ENCODE measurements at places on chromosomes 3 and 15.

- DNase-seq, result no peak
Measured at GRCh38 chr15:27123291-27123690, 152.3 kb downstream of the GABRG3 start.

DNA sequence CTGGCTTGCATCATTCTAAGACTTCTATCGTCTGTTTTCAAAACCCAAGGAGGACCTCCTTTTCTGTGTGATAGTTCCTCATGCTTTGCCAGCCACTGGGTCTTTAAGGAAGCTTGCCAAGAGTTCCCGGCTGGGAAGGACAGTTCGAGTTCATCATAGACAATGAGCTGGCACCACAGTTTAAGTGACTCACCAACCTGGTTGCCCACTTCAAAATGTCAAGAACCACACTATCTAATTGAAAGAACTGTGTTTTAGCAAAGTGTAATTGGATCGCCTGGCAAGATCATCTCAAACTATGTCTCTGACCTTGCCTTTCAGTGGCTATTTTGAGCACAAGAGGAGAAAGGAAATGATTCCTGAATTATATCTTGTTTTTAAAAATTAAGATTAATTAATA, 27.9 kb downstream of the SOX2 start:
- DNase-seq, result peak; percentile 79

- no peak for DNase-seq
Measured at GRCh38 chr3:190322604-190323245, 479 bp upstream of the CLDN1 start.

GRCh38 chr3:159668990-159669476, 319.6 kb upstream of the IL12A start:
- no peak for DNase-seq

DNA sequence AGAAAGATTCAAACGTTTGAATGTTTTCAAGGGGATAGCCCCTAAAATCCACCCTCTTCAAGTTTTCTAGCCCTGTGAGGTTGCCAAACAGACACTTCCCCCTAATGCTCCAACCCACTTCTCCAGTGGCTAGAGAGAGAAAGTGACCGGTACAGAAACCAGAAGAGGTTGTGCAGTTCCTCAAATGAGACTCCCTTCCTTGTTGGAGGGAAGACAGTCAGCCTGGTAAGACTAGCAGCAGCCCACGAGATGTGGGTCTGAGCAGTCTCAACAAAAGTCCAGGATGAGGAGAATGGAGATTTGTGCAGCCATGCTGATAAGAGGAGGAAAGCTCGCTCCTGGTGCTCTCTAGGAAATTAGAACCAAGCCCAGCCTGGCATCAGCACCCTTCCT, 222.8 kb upstream of the TPRG1 start:
- no peak for DNase-seq

- DNase-seq, result no peak
Measured at GRCh38 chr3:38617137-38617536, 32.4 kb downstream of the SCN5A start.

DNA sequence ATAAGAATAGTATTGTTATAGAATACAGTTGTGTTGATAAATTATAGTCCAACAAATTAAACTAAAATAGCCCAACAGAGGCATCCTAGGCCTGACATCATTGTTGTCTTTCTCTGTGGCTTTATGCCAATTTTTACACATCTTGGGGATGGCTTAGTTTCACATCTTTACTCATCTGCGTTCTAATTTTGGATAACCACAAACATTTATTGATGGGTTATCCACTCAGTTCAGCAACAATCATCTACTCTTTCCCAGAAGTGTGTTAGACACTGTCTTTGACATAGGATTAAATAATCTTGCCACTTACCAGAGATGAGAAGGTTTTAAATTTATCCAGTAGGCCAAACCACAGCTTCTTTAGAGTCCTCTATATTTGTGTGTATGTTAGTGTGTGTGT, 120.8 kb upstream of the PHLDB2 start:
- DNase-seq, result no peak

GRCh38 chr15:23529891-23530290, 35.6 kb upstream of the MKRN3 start:
- no peak for DNase-seq

- no peak for DNase-seq
Measured at GRCh38 chr3:27628026-27628750, 93.9 kb downstream of the EOMES start.

- DNase-seq, result no peak
Measured at GRCh38 chr15:43852607-43853006, 25.8 kb downstream of the WDR76 start.

DNA sequence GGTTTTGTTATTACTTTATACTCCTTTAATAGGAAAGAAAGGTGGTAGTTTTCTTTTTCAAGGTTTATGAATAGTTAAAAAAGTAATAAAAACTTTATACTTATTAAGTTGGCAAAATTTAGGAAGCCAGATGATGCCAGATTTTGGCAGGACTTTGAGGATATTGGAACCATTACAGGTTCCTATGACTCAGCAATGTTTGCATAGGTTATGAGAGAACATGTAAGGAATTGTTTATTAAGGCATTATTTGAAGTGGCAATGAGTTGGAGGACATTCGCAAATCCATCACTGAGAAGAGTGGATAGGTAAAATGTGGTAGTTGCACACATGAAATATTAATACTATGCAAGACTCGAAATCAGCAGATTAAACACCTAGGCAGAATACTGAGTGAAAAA, 29.9 kb downstream of the CDAN1 start:
- DNase-seq, result peak; percentile 0

- no peak for DNase-seq
Measured at GRCh38 chr3:143974271-143975238, 2.9 kb downstream of the DIPK2A start.

DNA sequence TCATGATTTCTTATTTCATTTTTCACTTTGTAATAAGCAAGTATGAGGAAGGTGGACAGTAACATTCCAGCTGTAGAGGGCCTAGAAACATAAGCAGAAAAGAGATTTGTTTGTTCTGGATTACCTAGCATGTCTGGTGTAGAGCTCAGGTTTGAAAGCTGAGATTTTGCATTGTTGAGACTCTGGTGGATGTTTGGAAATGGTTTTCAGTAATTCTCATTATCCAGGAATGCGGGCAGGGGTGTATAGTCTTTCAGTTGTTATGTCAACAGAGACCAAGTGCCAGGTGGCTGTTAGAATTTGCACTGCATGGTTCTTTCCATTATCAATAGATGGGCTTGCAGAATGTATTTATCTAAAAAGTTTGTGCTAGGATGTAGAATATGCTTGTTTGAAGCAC, 10.9 kb downstream of the GPD1L start:
- DNase-seq, result peak; percentile 82

- no peak for DNase-seq
Measured at GRCh38 chr3:128679338-128679737, 28.7 kb upstream of the RPN1 start.

DNA sequence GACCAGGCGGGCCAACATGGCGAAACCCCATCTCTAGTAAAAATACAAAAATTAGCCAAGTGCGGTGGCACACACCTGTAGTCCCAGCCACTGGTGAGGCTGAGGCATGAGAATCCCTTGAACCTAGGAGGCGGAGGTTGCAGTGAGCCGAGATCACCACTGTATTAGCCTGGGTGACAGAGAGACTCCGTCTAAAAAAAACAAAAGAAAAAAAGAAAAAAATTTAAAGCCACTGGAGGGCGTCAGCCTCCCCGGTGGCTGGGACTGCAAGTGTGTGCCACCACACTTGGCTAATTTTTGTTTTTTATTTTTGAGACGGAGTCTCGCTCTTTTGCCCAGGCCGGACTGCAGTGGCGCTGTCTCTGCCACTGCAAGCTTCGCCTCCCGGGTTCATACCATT, 7.9 kb downstream of the RTF1 start:
- DNase-seq, result no peak

GRCh38 chr3:65995030-65995429, 43.7 kb downstream of the MAGI1 start:
- no peak for DNase-seq

- DNase-seq, result no peak
Measured at GRCh38 chr15:97189162-97189780, 771.2 kb upstream of the ARRDC4 start.

GRCh38 chr15:73295630-73296286, 73.0 kb downstream of the HCN4 start:
- no peak for DNase-seq

GRCh38 chr3:42027571-42027970, 63.6 kb upstream of the TRAK1 start:
- no peak for DNase-seq

DNA sequence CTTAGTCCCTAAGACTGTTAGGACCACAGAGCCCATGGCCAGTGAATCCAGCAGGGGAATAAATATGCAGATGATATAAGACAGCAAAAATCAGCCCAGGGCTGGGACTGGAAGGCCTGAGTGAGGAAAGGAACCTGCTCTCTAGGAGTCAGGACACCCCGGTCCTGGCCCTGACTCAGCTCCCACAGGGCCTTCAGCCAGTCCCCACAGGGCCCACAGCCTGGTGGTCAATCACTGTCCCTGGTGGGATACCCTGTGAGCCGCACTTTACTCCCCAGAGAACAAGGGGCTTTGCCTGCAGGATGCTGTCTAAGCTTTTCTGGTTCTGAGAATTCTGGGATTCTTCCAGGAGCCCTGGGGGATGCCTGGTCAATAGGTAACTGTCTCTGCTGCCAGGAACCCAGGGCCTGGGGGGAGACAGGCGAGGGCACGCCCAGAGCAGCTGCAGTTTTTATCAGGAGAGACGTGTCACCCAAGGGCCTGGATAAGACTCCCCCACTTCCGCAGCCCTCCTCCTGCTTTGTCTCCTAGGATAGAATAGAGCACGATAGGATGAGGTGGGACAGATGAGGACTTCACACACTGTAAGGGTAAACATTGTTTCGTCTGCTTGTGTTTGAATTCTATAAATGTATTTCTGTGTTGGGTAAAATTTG, 49.5 kb upstream of the MCF2L2 start:
- no peak for DNase-seq

- DNase-seq, result no peak
Measured at GRCh38 chr15:56281145-56281544, 37.5 kb upstream of the RFX7 start.

DNA sequence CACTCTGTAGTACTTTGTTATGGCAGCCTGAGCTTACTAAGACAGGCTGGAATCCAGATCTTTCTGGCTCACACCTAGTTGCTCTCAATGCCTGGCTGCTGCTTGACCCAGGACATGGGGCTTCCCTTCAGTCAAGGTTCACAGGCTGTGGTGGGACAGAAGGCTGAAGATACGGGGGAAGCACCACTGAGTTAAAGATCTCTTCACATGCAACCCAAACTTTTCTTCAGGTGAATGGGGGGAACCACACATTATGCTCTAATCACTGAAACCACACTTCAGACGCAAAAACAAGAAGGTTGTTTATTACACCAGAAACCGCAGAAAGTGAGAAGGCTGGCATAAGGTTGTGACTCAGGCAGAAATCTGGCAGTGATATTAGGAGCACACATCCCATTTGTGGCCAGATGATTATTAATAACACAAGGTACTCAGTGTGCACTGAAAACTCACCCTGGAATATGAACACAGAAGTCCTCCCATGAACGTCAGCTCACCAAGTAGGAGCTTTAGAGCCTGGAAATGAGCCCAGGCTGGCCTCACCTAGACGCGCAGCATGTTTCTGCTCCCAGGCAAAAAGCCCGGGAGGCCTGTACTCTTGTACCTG, 230.5 kb upstream of the CHRNA7 start:
- DNase-seq, result no peak

- DNase-seq, result no peak
Measured at GRCh38 chr15:48242015-48242414, 35.9 kb downstream of the SLC12A1 start.

DNA sequence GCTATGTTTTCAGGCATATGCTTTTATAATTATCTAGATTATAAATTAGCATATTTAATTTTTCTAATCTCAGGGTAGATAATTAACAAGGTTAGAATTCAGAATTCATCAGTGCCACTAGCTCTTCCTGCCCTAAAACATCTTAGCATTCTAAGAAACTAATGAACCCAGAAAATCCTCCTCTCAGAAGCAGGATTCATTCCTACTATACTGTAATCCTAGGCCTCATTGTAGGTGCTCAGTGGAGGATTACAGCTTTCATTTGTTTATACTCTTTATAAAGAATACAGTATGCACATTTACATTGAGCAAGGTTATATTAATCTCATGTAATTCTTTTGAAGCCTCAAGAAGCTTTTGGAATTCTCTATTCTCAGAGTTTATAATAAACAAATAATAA, 20.9 kb downstream of the ACAD11 start:
- DNase-seq, result no peak

GRCh38 chr15:64524778-64525177, 64.4 kb downstream of the ZNF609 start:
- DNase-seq, result no peak

- DNase-seq, result no peak
Measured at GRCh38 chr3:32934150-32934742, 17.2 kb upstream of the CCR4 start.

- DNase-seq, result no peak
Measured at GRCh38 chr3:79167651-79168416, 600.0 kb downstream of the ROBO1 start.

DNA sequence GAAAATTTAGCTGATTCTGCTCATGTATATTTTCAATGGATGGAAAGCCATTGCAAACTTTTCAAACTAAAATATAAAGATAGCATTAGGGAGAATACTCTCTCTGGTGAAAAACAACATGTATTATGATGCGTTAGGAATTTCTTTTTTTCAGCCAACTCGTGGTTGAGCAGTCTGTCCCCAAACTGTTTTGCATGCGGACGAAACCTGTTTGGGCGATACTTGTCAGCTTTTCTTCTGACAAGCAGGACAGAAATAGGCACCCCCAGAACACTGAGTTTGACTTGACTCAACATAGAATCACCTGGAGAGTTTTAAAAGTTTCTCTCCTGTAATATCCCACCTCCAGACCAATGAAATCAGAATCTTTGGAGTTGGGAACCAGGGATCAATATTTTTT, 417.5 kb upstream of the TPRG1 start:
- DNase-seq, result no peak

GRCh38 chr15:79051029-79051428, 39.6 kb downstream of the RASGRF1 start:
- no peak for DNase-seq

GRCh38 chr15:60223176-60223575, 174.6 kb downstream of the ANXA2 start:
- DNase-seq, result peak; percentile 40

- no peak for DNase-seq
Measured at GRCh38 chr3:58120075-58120812, 90.5 kb downstream of the DNASE1L3 start.

GRCh38 chr3:30286007-30286669, 320.3 kb upstream of the TGFBR2 start:
- peak; percentile 80 for DNase-seq

GRCh38 chr3:40292637-40293349, 16.7 kb upstream of the EIF1B start:
- no peak for DNase-seq

DNA sequence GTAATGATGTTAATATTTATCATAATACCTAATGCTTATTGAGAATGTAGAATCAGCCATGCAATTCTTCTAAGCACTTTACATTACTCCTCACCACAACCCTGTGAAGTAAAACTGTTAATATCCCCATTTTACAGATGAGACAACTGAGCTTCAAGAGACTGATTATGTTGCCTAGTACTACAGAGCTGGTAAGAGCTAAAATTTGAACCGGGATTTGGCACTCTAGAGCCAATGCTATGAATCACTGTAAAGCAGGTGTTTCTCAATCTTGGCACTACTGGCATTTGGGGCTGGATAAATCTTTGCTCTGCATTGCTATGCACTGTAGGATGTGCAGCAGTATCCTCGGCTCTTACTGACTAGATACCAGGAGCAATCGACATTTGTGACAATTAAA, 367.7 kb downstream of the MAGI1 start:
- no peak for DNase-seq

- DNase-seq, result no peak
Measured at GRCh38 chr3:147398813-147399534, 7.4 kb downstream of the ZIC4 start.

GRCh38 chr3:71585887-71586809, 2.6 kb upstream of the FOXP1 start:
- DNase-seq, result no peak
